Adipocyte (in vitro differentiated cells): ENCODE measurements at places on chromosomes 1 and 21.
A peak's percentile ranks its signal among the peaks of the same experiment; 100 is the strongest.

DNA sequence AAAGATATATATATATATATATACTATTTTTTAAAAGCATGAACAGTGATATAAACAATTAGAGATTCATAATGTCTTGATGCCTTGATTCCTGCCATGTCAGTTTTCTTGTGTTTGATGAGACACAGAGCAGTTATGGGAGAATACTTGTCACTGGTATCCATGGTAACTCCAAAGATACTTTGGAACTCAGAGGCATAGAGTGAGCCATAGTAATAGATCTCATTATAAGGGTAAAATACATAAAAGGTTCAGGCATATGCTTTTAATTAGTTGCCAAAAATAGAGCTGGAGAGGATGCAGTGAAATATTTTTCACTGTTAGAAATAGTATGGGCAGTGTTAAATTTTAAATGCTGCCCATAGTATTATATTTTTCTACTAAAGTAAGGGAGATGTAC is 134.1 kb downstream of the SYT14 start:
- DNase-seq: peak; percentile 72

DNA sequence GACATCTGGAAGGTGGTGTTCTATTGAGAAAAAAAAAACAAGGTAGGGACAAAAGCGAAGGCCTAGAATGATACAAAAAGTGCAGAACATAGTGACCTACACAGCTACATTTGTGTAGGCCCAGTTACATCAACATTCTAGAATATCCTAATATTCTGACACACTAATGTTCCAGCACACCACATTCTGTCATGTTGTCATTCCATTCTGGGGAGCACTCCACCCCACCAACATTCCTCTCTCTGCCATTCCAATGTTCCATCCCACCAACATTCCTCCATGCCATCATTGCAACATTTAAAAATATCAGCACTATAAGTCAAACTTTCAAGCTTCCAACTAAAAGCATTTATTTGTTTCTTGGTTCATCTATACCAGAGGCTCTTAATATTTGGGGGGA is 28.5 kb downstream of the COA7 start:
- peak; percentile 83 for DNase-seq

- DNase-seq: peak; percentile 5
These were observed 3.5 kb upstream of the CLEC20A start for GRCh38 chr1:178500091-178500770.

- DNase-seq: no peak
These were observed 79.7 kb upstream of the LPGAT1 start for GRCh38 chr1:211910113-211910884.

GRCh38 chr1:239718571-239718970 is 332.2 kb downstream of the CHRM3 start:
- no peak for DNase-seq

DNA sequence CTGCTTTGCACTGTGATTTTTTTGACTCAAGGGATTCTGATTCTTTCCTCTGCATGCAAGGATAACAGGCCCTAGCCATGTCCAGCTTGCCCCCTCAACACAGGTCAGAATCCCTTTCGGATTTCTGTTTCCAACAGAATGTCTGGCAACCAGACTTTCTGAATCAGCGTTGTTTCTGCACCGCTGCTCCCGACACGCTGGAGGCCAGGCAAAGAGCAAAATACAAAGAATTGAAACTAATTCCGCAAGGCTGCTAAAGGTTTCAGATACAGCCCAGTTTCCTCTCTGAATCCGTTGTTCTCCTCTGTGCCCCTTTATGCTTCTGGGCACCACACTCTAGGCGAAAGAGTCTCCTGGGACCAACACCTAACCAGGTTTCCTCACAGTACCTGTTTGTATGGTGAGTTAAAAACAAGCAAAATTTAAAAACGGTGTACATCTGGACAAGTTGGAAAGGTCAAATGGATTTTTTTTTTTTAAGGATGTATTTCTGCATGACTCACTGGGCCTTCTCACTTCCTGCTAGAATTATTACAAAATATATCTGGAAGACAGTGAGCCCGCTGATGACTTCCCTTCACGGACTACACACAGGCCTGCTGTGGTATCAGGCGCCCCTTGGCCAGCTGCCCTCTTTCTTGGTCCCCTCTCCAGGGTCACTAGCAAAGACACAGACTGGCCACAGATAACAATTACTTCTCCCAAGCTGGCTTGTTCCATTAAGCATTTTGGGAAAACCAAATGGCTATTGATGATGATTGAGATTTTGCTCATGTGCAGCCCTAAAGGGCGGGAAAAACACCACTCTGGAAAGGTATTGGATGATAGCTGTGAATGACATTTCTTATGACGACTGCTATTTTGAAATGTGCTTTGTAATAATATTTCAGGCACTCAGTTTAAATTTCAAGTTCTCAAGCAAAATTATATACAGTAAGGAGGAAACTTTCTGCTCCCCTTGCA is 118.3 kb downstream of the TGFB2 start:
- DNase-seq: peak; percentile 77

- DNase-seq: no peak
These were observed 49.7 kb upstream of the ACTRT2 start for GRCh38 chr1:2971609-2972008.

GRCh38 chr1:164728719-164729118 is 169.7 kb downstream of the PBX1 start:
- DNase-seq: no peak
